Activated T-helper 1 cell treated with anti-CD3 and anti-CD28 coated beads, Interleukin-2, amount 50 U/mL, for 16 hours (primary cell): ENCODE measurements at places on chromosomes 3 and 15.

DNA sequence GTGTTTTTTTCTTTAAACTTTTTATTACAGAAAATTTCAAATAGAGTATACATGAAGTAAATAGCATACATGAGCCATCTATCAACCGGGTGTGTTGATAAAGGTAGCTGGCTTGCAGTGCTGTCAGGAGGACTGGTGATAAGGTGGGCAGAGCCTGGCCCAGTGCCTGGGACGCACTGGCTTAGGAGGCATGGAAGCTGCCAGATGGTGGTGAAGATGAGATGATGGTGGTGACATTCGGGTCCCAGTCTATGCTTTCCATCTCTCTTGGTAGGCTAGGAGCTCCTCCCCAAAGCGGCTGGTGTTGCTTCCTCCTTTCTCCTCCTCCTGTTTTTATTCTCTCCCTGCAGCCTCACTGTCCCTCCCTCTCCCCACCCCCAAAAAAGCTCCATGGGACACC is 101.7 kb downstream of the ADCY5 start:
- DNase-seq: no peak

- no peak for DNase-seq
Observed at GRCh38 chr15:48634893-48635292, 10.6 kb downstream of the FBN1 start.

DNA sequence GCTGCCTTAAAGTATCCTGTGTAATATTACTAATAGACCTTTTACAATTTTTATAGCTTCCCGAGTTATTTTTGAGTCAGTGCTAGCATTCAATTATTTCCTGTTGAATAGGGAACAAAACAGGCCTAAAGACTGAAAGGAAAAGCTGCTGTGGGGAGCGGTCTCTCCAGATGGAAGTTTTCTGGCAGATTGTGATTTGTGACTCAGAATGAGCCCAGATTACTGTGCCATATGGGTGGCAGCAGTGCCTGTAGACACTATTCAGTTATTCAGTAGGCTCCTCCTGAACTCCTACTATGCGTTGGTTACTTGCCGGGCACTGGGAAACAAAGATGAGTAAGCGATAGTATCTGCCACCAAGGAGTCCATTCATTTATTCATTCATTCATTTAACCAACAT is 211.8 kb downstream of the CHST2 start:
- no peak for DNase-seq

DNA sequence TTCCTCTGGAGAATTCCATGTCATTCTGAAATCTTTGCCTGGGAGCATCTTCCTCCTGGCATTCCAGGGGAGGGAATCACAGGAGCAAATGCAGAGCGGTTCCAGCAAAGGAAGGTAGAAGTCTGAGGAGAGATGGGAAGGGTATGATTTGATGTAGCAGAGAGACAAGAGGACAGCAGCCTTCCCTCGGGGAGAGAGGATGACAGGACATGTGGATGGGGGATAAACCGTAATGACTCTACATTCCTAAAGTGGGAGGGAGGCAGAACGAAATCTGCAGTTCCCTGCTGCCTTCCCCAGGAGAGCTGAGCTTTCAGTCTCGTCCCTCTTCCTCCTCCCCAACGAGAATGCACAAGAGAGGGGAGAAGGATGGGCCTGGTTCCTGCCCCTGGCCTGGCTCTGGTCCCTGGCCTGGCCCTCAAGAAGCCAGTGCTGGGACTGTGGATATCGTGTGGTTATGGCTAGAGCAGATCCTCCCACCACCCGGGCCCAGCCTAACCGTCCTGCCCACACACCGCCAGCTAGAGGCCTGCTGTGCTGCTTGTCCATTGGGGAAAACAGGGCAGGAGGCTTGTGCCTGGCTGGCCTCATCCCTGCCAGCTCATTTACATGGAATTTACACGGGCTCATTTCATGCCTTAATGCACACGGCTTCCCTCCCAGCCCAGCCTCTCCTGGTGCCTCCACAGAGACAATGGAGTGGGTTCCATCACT is 26.6 kb downstream of the SEMA7A start:
- DNase-seq: no peak

- no peak for DNase-seq
Observed at GRCh38 chr3:8210882-8211341, 290.7 kb upstream of the LMCD1 start.

GRCh38 chr15:31330111-31330785 is 3.6 kb downstream of the KLF13 start:
- no peak for DNase-seq
